ENCODE measurements at places on chromosomes 3 and 15. TPM values are rescaled to one million over a fixed set of nuclear protein-coding genes. Genes with fewer than 3 reads are reported as not detected.

The SERPINI2 gene
- total RNA-seq, result not detected

DNA sequence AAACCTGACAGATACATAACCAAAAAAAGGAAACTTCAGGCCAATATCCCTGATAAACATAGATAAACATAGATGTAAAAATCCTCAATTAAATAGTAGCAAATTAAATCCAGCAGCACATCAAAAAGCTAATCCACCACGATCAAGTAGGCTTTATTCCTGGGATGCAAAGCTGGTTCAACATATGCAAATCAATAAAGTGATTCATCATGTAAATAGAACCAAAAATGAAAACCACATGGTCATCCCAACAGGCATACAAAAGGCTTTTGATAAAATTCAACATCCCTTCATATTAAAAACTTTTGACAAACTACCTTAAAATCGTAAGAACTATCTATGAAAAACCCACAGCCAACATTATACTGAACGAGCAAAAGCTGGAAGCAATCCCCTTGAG, 882.2 kb downstream of the NTRK3 start:
- DNase-seq, result no peak

DNA sequence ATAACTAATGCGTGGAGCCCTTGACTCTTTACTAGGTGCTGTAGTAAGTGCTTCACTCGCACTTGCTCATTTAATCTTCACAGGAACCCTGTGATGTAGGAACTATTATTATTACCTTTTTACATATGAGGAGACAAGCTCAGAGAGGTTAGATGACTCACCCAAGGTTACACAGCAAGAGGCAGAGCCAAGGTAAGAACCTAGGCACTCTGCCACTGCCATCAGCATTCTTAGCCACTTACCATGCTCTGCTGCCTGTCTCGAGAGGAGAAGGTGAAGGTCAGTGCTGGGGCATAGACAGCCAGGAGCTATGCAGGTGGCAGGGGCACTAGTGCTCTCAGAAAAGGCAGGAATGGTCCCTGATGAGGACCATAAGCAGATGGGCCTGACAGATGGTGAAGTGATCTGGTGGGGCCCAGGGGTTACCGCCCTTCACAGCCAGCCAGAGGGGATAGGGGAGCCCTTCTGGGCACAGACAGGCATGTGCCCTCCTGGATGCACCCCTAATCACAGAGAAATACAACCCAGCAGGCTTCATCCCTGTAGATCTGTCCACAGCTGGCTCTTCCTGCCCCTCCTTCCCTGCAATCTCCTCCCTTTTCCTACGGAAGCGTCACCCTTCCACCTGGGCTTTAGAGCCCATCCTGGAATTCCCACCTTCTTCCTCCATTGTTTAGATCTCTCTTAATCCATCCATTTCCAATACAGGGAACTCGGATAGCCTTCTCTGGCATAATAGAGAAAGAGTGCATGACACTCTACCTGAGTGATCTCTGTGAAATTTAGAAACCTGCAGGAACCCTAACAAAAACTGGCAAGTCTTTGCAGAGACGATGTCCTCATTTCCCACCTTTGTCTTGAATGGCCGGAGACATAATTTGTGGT, 26.9 kb downstream of the ABTB1 start:
- DNase-seq, result no peak

GRCh38 chr3:118137778-118138177, 896.9 kb downstream of the IGSF11 start:
- no peak for DNase-seq

DNA sequence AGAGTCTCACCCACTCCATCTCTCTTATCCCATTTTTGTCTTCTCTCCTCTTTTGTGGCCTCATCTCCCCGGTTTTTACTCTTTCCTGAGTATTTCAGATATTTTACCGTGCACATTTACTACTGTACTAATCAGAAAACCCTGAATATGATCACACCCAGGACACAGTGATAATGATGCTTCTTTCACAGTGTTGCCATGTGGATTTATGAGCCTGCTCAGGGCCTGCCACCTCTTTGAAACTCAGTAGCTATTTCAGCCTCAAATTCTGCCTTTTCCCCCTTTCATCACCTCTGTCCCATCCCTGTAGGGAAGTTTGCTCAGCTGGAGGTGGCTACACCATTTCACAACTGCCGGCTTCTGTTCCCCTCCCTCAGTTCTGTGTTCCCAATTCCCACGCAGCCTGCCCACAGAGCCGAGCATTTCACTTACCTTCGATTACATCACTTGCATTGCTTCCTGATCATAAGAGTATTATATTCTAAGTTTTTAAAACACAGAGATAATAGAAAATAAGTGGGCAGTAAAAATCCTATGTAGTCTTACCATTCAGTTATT, 33.2 kb downstream of the ARNT2 start:
- DNase-seq, result no peak

GRCh38 chr3:153928851-153929250, 192.3 kb upstream of the ARHGEF26 start:
- DNase-seq, result no peak

GRCh38 chr3:98890181-98890835, 11.2 kb downstream of the DCBLD2 start:
- DNase-seq, result no peak
